ENCODE measurements at places on chromosomes 4 and X.

DNA sequence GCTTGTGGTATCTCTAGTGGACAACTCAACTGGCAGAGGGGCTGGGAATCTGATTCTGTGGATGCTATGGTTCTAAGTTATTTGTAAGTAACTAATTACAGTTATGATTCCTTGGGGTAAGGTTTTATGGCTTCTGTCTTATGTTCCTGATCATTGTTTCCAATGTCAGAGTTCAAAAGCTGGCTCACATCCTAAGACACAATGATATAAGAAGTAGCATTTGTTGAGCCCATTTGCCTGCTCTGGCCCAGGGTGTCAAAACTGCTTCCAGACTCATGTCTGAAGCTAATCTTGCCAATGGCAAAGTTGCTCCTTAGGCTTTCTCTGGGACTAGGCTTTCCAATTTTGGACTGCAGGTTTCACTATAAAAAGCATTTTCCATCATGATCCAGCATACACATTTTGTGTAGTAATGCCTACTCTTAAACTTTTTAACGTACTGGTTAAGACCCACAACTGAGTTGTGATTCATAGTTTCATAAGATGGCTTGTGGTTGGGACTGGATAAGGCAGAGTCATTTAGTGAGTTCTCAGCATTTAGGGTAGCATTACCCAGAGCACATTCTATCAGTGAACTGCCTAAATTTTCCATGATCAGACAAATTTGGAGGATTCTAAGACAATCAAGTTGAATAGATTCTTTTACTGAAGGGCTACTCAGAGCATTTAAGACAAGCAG, 50.0 kb downstream of the CCNI start:
- no peak for DNase-seq

DNA sequence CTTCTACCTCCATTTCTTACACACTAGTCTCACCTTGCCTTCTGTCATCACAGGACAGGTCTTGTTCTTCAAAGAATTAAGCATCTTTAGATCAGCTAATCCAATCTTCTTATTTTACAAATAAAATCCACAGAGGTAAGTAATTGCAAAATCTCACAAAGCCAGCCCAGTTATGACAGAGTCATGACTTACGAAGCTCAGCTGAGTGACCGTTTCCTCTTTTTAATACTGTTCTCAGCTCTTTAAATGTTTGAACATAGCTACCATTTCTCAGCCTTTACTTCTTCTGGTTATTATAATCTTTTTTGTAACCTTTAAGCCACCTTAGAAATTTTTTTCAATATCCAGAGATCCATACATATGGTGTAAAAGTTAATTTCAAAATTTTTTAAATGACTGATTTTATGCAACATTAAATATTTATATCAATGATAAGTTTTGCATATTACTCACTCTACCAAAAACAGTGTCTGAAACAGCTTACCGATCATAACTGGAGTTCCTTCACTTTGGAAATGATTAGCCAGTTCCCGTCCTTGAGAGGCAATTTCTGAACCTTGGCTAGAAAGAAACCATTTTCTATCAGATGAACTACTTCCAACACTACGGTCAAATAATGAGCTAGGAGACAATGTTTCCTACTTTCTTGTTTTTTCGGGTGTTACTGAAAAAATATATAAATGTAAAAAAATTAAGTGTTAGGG, 8.8 kb downstream of the ANKRD37 start:
- no peak for DNase-seq

DNA sequence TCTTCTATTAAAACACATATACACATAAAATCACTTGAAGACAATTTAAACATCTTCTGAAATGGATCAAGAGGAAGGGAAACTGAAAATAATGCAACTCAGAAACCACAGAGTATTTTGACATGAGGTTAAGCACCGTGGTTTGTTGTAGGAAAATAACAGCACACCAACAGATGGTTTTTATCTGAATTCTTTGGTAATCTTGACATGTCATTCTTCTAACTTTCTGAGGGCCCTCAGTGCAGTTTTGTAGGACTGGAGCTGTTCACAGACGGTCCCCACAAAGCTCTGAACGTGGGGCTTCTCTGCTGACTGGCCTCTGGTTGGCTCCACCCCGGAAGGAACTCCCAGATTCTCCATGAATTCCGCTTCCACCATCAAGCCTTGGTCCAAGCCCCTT, 16.0 kb upstream of the TLR8 start:
- DNase-seq = no peak

GRCh38 chr4:55014876-55015275, 110.5 kb downstream of the KDR start:
- DNase-seq = no peak

DNA sequence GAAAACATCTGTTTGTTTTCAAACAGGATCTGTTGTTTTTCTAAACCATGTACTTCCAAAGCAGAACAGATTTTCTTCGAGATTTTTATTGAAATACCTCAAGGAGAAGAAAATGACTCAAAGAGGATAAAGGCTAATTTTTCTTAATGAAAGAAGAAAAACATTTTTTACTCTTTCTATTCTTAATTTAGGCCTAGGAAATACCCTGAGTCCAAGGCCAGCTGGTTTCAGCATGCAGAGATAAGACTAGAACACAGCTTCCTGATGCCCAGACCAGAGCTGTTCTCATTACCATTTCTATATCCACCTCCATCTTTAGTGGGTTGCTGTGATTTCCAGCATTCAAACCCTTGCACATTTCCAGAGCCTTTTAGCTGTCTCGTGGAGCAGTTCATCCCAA, 18.3 kb downstream of the GAB1 start:
- DNase-seq = no peak

GRCh38 chr4:165597581-165598480, 219.0 kb downstream of the CPE start:
- DNase-seq = no peak

- no peak for DNase-seq
Measured at GRCh38 chr4:133186210-133186609, 37.1 kb downstream of the PCDH10 start.

- DNase-seq = no peak
Measured at GRCh38 chr4:6347511-6348045, 77.9 kb downstream of the WFS1 start.

GRCh38 chr4:109576462-109576861, 16.4 kb downstream of the MCUB start:
- DNase-seq = no peak

DNA sequence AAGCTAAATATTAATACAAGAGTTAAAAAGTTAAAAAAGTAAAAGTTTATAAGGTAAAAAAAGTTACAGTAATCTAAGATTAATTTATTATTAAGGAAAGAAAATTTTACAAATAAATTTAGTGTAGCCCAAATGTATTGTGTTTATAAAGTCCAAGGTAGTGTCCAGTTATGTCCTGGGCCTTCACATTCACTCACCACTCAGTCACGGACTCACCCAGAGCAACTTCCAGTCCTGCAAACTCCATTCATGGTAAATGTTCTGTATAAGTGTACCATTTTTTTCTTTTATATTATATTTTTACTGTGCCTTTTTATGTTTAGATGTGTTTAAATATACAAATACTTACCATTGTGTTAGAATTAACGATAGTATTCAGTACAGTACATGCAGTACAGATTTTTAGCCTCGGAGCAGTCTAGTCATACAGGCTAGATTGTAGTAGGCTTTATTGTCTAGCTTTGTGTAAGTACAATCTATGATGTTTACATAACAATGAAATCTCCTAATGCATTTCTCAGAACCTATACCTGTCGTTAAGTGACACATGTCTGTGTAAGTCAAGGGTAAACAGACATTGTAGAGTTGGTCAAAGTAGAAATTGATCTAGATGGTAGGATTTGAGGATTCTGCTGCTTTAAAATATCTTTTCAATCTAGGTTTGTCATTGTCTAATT, 197.7 kb downstream of the GC start:
- no peak for DNase-seq

DNA sequence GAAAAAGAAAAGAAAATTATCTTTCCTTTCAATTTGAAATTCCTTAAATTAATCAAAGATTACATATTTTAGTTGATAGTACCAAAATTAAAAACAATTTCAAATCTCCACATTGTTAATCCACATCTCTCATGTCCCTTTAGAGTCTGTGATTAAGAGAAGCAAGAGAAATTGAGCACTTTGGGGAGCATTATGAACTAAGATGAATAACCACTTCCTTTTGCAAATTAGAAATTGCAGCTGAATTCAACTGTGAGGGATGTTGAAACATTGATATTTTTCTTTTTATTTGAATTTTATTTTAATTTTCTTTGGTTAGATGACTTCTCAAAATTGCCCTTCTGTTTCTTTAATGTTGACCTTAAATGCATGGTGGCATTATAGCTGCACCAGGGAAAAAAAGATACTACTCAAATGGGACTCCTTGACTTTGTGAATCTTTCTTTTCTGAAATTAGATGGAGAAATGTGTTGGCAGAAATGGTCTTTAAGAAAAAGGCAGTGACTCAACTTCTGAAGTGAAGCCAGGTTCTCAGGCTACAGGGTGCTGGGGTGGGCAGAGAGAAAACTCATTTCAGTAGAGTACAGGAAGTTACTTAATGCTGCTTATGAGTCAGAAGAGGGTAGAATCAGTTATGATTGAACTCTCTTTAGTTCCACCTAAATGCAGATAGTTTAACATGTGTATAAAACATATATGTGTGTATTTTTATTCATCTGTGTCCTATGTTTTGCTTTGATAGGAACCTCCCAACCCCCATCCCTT, 92.0 kb upstream of the TNIP3 start:
- no peak for DNase-seq

- no peak for DNase-seq
Measured at GRCh38 chrX:37786624-37787422, 7.0 kb downstream of the CYBB start.

DNA sequence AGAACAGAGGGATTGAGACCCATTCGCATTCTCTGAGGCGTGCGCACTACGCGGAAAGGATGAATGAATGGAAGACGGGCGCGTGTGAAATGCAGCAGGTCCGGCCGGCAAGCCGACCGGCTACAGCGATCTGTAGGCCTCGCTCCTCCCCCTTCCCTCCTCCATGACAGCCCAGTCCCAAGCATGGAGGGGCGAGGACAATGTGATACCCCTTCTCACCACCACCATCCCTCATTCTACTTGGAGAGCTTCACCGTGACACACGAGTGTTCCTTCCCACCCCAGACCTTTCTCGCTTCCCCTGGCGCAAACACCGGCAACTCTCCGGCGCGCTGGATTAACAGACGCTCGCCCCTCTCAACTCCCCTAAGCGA, 815 bp downstream of the EIF4E start:
- peak; percentile 66 for DNase-seq

GRCh38 chrX:38318606-38319005, 8.7 kb downstream of the RPGR start:
- no peak for DNase-seq

DNA sequence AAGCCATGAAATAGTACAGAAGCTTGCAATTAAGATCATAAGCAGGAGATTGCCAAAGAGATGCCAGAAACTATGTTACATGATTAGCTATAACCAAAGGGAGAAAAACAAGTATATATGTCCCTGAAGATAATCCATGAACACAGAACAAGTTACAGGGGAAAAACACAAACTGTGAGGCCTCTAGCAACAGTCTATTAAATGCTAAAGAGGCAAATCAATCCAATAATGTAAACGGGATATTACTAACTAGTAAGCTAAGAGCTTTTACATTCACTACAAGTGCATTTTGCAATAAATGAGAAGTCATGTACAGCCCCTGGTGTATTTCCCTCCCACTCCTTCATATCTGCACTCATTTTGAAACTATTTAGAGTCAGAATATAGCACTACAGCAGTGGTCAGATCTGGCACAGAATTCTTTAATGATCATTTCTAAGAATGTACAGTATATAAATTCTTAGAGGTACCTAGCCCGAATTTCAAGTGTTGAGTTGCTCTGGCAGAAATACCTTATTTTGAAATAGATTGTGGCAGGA, 449.8 kb upstream of the SMIM31 start:
- DNase-seq = no peak

- no peak for DNase-seq
Measured at GRCh38 chr4:152848508-152848907, 68.8 kb downstream of the ARFIP1 start.

DNA sequence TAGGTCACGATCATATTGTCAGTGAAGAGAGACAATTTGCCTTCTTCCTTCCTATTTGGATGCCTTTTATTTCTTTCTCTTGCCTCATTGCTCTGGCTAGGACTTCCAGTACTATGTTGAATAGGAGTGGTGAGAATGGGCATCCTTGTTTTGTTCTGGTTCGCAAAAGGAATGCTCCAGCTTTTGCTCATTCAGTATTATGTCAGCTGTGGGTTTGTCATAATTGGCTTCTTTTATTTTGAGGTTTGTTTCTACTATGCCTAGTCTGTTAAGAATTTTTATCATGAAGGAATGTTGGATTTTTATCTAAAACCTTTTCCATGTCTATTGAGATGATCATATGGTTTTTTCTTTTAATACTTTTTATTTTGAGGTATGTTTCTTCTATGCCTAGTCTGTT, 152.3 kb upstream of the MAD2L1 start:
- DNase-seq = no peak

- DNase-seq = no peak
Measured at GRCh38 chr4:61182915-61183314, 17.2 kb upstream of the ADGRL3 start.
